ENCODE measurements at places on chromosomes 5 and 9.

DNA sequence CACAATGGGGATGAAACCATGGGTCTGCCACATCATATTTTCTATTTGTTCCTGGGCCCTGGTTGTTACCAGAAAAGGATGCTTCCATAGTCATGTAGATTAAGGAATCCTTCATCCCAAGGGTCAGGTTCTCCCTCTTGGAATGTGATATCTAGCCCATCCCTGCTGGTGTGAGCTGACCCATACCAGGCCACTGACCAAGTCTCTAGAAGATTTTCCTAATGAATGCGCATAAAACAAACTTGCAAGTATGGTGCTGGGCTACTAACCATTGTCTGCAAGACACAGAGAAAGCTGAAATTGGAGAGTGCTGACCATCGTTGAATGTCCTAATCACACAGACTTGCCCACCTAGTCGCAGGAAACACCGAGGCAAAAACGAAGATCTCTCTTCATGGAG is 972.6 kb downstream of the EFNA5 start:
- no peak for DNase-seq

GRCh38 chr9:21711504-21711903 is 90.9 kb upstream of the MTAP start:
- no peak for DNase-seq

DNA sequence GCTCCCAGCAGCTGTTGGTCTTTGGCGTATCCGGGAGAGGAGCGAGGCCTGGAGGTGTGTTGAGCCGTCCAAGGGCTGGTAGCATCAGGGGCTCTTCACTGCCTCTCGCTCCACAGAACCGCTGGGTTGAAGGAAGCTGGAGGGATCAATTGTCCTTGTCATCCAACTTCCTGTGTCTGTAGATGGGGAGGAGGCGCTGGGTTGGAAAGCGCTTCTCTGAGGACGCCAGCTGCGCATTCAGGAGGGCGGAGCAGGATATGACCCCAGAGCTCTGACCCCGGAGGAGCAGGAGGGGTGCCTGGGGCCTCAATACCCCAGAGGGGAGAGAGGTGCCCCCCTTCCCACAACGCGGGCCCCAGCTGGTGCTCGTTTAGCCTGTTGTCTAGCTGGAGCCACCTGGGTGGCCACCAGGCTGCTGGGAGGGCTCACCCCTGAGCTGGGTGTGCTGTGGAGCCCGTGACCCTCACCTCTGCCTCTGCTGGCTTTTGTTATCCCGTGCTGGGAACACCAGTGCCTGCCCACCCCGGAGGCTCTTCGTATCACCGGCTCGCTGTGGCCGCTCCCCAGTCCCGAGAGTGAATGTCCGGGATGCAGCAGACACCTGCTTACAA is 2.0 kb upstream of the DBH start:
- no peak for DNase-seq

- peak; percentile 18 for DNase-seq
Measured at GRCh38 chr5:88833371-88834130, 49.4 kb downstream of the MEF2C start.

GRCh38 chr9:127291246-127291778 is 26.7 kb downstream of the GARNL3 start:
- DNase-seq, result no peak

DNA sequence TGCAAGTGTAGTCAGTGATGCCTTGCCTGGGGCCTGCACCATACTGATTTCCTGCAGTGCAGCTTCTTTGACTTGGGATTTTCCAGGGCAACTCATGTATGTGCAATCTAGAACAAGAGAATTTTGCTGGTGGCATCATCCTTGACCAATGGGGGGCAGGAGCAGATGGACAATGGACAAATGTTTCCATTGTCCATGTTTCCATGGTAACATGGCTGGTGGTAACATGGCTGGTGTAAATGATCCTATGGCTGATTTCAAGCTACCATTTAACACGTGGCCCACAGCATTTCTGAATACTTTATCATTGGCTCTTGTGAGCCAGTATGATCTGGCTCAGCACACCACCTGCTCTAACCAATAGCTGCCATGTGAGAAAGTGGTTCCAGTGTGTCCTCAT is 130.1 kb upstream of the OSMR start:
- no peak for DNase-seq

DNA sequence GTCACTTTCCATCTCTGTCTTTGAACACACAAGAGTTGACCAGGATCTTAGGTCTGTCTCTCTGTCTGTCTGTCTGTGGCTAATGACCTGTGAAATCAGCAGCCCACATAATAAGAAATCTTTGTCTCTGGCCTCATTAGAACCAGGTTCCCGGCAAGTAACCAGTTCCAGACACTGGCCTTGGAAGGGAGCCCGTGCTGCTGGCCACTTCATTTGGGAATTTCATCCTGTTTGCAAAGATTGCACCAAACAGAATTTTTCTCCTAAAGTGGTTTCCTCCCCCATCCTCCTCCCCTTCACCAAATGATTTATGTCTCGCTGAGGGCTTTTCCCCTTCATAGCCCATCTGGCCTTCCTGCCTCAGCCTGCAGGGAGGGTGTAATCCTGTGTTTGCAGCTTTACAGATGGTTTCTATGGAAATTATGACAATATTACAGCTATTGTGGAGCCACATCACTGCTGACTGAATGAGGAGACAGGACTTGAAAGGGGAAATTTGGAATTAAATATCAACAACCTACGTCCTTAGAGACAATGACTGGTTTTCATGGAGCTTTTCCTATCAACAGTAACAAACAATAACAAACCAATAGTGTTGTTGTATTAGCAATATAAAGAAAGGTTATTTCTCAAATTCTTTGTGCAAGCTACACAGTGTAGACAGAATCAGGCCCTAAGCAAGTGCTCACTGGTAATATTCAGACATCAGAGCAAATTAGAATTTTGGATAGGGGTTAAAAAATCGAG is 25.7 kb downstream of the DPYSL3 start:
- DNase-seq, result no peak

DNA sequence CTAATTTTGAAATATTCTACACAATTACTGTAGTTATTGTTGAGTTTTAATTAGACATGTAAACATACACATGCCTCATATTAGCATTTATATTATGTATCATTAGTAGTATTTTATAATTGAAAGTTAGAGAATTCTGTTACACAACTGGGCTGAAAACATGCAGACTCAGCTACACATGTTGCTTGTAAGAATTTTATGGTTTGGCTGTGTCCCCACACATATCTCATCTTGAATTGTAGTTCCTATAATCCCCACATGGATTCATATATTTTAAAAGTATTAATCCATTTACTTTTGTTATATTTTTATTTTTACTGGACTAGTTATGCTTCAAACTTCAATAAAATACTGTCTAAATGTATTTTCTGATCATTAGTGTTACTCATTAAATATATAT is 2075.3 kb upstream of the C9orf72 start:
- no peak for DNase-seq

DNA sequence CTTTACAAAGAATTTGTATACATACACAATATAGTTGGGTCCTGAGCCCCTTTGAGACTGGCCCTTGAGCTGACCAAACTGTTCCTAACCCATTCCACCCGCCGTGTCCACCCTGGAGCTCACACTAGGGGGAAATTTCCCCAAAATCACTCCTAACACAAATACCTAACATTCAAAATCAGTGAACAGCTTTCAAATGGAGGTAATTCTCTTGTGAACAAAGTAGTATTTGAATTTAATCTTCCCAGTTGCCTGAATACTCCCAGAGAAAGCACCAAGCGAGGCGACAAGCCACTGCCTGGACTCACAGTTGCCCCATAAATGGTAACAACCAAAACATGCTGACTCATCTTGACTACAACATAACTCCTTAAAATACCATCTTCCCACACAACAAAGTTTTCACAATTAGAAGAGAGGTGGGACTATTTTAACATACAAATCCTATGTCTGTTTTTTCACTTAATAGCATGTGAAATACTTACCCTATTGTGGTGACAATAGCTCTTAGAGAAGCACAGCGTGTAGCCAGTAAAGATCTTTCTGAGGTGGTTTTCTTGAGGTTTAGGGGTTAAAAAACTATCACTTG is 31.7 kb upstream of the SCAMP1 start:
- no peak for DNase-seq

GRCh38 chr5:96582343-96582742 is 79.8 kb upstream of the CAST start:
- no peak for DNase-seq

GRCh38 chr5:176587398-176587797 is 22.6 kb downstream of the GPRIN1 start:
- DNase-seq, result no peak

DNA sequence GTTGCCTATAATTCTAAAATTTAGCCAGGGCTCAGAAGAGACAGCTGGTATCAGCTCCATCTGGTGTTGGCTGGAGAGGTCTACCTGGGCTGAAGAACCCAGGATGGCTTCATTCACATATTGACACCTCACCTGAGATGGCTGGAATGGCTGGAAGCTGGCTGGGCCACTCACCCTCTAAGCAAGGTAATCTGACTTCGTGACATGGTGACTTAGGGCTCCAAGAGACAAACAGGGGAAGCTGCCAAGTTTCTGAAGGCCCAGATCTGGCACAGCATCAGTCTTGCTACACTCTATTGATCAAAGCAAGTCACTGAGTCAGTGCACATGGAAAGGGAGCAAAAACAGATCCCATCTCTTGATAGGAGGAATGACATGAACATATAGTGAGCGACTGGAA is 102.3 kb downstream of the EPB41L4A start:
- no peak for DNase-seq

- DNase-seq, result no peak
Measured at GRCh38 chr5:62621280-62621679, 42.7 kb downstream of the LRRC70 start.

- no peak for DNase-seq
Measured at GRCh38 chr9:1709347-1709746, 305.8 kb upstream of the SMARCA2 start.

GRCh38 chr9:68955330-68955729 is 58.6 kb downstream of the PRKACG start:
- DNase-seq, result no peak

- DNase-seq, result no peak
Measured at GRCh38 chr9:82588301-82589180, 474.4 kb downstream of the RASEF start.

DNA sequence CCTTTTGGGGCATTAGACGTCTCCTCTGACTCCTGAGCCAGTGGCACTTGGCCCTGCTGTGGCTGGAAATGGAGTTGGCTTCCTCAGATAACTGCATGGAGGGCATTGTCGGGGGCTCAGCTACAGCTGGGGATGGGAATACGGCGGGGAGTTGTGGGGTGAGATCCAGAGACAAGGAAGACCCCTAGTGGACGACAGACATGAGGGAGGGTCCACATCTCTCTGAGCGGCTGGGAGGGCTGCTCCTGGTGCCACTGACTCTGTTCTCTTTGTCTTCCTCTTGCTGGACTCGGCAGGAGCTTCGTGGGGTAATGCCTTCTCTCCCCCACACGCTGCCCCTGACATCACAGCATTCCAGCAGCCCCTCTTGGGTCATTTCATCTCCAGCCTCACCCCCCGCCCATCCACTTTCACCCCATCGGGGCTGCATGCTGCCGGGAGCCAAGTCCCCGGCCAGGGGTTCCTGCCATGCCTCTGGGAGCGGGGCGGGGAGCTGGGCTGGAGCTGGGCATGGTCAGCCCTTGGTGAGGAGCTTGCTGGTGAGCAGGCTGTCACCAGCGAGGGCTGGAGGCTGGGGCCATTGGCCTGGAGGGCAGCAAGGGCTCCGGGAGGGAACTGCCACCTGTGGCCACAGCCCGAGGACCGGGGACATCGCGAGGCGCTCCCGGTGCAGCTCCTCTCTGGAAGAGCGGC is 172.3 kb downstream of the CACNA1B start:
- DNase-seq, result no peak

DNA sequence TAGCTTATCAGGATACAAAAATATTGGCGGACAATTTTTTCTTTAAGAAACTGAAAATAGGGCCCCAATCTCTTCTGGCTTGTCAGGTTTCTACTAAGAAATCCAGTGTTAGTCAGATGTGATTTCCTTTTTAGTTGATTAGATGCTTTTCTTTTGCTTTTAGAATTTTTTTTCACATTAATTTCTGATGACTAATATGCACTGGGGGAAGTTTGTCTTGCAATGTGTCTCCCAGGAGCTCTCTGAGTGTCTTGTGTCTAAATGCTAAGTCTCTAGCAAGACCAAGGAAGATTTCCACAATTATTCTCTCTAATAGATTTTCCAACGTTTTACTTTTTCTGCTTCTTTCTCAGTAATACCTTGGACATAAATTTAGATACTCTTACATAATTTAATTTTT is 559.8 kb upstream of the TYRP1 start:
- no peak for DNase-seq

DNA sequence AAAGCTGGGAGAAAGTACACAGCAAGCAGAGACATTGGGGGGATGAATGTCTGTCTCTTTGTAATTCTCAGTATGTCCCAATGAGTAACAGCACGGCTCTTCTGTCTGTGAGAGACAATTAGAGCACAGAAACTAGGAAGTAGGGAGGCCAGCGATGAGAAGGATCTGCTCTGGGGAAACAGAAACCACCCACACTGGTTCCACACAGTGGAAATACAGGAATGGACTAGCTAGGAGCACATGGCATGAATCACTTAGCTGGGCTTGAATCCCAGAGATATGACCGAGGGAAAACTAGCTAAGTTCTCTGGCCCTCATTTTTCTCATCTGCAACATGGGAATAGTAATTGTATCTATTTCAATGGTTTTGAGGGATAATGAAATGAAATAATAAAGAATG is 895.9 kb downstream of the TLE4 start:
- no peak for DNase-seq

DNA sequence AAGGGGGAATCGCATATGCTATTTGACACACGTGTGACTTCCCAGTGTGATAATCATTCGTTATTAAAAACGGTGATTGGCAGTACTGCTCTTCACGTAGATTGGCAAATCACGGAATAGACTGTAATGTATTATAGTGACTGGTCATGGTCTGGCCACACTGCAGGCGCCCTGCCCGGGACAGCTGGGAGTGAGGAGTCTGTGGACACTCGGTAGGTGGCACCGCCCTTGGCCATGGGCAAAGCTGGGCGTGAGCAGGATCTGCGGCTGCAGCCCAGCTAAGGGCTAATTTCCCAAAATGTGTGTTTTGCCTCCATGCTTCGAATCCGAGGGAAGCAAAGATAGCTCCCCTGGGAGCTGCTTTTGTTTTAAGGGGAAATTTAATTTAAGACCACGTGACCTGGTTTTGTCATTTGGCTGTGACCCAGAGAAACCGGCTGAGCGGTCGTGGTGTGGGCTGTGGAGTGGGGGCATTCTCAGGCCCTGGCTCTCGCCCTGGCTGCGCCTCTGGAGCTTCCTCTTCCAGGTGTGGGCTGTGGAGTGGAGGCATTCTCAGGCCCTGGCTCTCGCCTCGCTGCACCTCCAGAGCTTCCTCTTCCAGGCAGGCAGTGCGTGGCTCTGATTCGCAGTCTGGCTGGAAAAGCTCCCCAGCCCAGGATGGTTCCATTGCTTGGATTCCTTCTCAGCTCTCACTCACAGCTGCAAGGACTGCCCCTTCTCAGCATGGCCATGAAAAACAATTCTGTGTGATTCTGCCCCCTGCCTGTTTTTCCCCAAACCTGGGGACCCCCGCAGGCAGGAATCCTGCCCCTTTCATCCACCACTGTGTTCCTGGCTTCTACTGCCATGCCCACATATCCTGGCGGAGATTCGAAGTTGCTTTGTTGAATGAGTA is 131.1 kb downstream of the OLFM1 start:
- no peak for DNase-seq

GRCh38 chr9:16315720-16316119 is 554.8 kb downstream of the BNC2 start:
- DNase-seq, result no peak
